ENCODE measurements at places on chromosomes 11 and 22. TPM values are rescaled to one million over a fixed set of nuclear protein-coding genes. Genes with fewer than 3 reads are reported as not detected.

The HTR3B gene
- total RNA-seq: not detected

The OR52I2 gene
- not detected for total RNA-seq

The NAALADL1 gene
- total RNA-seq: 34.1 TPM

The SMTNL1 gene
- total RNA-seq: not detected

The DKK3 gene
- 8.1 TPM for total RNA-seq

The RAC2 gene
- 22.6 TPM for total RNA-seq

The KRTAP5-10 gene
- 0.58 TPM for total RNA-seq

The MOV10L1 gene
- total RNA-seq: not detected

The TSGA10IP gene
- not detected for total RNA-seq

The RFPL2 gene
- not detected for total RNA-seq

The BATF2 gene
- 17.6 TPM for total RNA-seq

The MEI1 gene
- 1.9 TPM for total RNA-seq

The CCDC188 gene
- total RNA-seq: 1.5 TPM

The RAB3IL1 gene
- total RNA-seq: 7.0 TPM

The CRYBA4 gene
- total RNA-seq: not detected

DNA sequence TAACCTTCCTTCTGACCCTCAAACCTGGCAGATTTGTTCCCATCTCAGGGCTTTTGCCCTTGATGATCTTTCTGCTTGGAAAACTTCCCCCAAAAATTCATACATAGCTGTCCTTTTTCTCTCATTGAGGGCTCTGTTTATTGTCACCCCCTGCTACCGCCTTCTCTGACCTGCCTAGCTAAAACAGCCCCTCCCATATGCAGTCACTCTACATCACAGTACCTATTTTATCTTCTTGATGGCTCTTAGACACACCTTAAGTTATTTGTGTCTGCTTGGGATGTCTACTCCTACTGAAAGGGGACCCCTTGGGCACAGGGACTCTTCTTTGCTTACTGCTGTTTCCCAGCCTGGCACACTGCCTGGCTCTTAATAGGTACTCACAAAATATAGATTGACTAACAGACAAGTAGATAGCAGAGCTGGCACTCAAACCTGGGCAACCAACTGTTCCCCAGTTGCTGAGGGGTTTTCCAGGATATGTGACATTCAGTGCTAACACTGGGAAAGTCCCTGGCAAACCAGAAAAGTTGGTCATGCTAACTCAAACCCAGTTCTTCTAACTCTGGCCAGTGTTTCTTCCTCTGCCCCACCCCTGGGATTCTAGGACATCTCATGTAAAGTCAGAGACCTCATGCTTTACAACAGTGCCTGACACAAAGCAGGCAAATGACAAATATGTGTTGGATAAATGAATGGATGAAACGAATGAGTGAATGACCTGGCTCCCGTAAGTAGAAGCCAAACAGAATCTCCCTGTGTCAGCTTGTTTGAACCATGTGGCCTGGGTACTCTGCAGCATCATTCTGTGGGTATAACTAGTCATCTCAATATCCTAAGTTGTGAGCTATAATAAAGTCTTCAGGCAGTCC lies 19.8 kb upstream of the FJX1 start:
- DNase-seq: no peak

GRCh38 chr11:33734441-33735270 lies 1.6 kb downstream of the CD59 start:
- peak; percentile 45 for DNase-seq

DNA sequence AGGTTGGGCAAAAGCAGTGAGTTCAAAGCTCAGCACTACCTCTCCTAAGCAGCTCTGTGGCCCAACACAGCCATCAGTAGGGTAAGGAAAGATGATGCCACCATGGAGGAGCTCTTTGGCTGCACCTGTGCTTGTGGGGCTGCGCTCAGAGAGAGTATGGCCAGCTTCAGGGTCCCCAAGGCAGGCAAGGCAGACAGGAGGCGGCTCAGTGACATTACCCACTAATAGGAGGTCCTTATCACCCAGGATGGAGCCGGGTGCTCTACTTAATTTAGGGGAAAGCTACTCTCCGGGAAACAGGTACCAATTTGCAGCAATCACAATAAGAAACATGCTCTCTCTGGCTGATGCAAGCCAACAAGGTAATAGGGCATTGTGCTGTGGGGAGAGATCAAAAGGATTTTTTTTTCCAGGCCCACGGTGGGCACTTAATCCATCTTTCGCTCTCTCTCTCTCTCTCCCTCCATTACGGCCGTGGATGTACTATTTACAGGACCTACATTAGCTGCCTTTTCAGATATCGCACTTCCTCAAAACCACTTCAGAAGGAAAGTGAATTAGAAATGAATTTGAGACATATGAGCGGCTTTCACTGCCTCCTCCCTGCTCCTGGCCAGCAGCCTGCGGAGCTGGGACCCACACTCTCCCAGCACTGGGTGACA lies 446.3 kb downstream of the SOX6 start:
- no peak for DNase-seq

DNA sequence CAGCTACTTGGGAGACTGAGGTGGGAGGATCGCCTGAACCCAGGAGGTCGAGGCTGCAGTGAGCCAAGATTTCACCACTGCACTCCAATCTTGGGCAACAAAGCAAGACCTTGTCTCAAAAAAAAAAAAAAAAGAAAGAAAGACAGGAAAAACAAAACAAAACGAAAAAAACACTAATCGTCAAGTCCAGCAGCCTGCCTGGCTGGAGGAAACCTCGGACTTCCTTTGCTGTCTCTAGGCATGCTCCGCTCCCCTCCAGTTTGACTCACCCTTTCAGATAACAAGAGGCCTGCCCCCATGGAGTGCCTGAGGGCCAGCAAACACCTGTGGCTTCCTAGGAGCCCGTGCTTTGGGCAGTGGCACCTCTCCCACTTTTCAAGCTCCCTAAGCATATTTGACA lies 28.8 kb upstream of the CHKA start:
- peak; percentile 58 for DNase-seq

DNA sequence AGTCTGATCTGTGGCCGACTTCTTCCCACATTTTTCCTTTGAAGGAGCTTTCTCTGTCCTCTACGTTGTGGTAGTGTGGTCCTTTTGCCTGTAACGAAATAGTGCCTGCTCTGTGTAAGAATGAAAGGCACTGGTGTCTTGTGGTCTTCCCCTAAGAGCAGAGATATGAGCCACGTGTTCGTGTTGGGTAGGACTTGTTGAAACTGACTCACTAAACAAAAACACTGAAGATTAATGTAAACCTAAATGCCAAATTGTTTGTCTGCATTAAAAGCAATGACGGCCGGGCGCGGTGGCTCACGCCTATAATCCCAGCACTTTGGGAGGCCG lies 10.1 kb upstream of the RPS3 start:
- no peak for DNase-seq

DNA sequence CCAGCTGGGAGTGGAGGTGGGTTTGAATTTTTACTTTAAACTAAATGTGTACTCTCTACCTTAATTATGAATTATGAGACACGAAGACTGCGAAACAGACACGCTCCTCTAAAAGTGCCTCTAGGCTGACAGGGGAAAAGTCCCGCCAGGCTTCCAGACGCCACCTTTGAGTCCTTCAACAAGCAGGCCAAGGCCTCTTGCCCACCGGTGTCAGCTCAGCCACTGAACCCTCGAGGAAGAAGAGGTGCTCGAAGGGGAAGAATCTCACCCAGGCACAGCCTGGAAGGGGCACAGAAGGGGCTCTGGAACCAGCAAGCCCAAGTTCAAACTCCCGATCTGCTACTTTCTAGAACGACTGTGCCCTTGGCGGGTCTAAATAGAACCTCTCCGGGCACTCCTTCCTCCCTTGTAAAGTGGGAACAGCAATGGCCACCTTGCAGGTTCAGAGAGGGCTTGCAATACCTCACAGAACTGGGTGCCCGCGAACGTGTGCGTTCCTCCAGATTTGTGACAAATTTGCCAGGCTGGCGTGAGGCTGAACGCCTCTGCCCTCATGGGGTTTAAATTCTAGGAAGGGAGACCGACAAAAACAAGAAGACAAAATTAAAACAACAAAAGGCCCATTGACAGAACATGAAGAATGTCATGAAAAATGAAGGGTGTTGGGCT lies 158.5 kb upstream of the GRK3 start:
- DNase-seq: no peak

DNA sequence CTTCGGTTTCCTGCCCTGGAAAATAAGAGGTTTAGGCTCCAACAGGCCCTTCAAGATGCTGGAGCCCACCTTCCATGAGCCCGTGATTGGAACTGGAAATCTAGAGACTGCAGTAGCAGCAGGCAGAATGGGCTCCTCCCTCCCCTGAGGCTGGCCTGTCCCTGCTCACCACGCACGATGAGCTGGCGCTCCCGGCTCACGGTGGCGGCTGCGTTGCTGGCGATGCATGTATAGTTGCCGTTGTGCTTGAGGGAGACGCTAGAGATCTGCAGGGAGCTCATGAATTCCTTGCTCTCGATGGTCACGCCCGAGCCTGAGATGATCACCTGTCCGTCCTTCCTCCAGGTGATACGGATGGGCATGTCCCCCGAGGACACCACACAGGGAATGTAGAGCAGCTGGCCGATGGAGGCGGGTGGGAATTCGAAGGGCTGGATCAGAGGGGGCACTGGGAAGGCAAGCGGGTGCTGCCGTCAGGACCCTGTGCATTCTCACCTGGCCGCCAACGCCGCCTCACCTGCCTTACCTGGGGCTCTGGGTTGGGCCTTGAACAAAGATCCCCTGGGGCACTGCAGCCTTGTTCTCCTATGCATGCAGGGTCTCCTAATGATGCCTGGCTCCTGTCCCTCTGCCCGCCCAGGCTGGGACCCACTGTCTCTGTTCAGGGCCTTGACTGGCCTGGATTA lies 177.8 kb downstream of the CEP164 start:
- DNase-seq: no peak

DNA sequence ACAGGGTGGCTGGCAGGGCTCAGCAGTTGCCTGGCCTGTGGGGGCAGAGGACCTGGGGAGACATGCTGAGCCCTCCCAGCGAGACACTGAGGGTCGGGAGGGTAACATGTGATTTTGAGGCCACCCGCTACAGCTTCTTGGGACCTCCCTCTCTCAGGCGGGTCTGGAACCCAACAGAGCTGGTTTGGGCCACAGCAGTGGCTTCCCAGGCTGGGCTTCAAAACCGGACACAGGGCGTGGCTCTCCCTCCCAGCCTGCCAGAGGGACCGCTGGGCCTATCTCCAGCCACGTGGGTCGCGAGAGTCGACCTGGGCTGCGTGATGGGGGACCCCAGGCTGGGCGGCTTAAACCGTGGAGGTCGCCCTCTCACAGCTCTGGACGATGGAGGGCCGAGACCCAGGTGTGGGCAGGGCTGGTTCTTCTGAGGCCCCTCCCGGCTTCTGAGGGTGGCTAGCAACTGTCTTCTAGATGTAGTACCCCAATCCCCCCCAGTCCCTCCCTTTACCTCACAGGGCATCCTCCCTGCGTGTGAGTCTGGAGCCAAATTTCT lies 91.7 kb downstream of the KCNQ1 start:
- DNase-seq: no peak

DNA sequence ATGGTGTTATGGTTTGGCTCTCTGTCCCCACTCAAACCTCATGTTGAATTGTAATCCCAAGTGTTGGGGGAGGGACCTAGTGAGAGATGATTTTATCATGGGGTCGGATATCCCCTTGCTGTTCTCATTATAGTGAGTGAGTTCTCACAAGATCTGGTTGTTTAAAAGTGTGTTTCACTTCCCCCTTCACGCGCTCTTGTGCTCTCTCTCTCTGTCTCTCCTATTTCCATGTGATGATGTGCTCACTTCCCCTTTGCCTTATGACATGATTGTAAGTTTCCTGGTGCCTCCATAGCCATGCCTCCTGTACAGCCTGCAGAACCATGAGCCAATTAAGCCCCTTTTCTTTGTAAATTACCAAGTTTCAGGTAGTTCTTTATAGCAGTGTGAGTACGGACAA lies 765.1 kb downstream of the KCNA4 start:
- DNase-seq: no peak

GRCh38 chr11:96317571-96317970 lies 25.4 kb downstream of the MAML2 start:
- no peak for DNase-seq

GRCh38 chr11:65857853-65858680 lies at the start of gene CFL1:
TSS of gene CFL1 (minus strand) at chr11:65858180. CDS start at chr11:65858099, 81 bp downstream.
- DNase-seq: peak; percentile 98

- no peak for DNase-seq
Measured at GRCh38 chr11:41788177-41788576, 328.7 kb upstream of the LRRC4C start.

- DNase-seq: no peak
Measured at GRCh38 chr11:118129471-118130172, 23.0 kb downstream of the SCN4B start.

GRCh38 chr11:64235437-64236161 lies 1.2 kb downstream of the VEGFB start:
- DNase-seq: peak; percentile 26

DNA sequence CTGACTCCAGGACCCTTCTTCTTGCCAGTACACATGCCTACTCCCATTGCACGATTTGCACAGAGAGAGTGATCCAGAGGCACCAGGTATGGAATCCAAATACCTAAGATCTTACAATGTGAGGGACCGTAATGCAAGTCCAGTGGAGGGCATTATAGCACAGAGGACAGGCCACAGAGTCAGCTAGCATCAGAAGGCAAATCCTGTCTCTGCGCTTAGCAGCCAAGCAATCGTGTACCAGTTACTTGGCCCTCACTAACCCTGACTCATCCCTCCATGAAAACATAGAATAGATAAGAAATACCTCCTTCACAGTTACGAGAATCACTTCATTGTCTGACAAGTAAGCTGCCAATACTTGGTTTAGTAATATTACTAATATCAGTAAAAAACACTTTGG lies 69.7 kb upstream of the SLC6A5 start:
- DNase-seq: no peak

DNA sequence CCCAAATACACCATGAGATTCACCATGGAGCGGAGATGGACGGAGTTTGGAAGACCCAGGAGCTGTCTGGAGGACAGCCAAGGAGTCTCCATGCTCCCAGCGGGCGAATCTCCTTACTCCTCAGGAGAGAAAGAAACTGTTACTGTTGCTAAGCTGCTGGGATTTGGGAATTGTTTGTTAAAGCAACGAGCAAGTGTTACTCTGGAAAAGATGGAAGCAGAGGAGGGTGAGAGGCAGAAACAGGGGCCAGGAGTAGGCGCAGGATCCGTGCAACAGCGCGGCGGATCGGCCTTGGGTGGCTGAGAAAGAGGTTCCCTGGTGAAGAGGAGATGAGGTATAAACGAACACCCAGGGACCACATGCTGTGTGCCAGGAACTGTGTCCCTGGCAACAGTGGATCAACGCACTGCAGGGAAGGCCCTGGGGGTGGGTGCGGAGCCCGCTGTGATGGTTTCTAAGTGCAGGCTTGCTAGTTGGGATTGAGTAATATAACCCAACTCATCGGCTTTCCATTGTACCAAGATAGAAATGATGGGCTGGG lies 1436.4 kb downstream of the BRD1 start:
- DNase-seq: no peak

DNA sequence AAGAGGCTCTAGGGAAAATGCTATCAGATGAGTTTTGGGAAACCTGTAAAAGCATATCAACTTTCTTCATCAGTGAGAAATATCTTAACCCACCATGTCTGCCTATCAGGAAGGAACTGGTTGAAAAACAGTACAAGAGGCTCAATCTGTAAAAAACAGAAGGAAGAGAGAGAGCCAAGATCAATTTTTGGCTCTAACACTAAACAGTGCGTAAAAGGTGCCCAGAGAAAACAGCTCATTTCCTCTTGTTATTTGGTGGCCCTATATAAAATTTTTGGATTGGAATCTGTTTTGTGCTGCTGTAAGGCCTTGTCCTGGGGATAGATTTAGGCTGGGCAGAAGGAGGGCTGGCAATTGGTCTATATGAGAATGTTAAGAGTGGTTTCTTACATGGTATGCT lies 12.1 kb downstream of the MS4A2 start:
- DNase-seq: no peak

- DNase-seq: no peak
Measured at GRCh38 chr11:86741839-86742805, 58.2 kb upstream of the PRSS23 start.

- DNase-seq: no peak
Measured at GRCh38 chr11:19953336-19953735, 206.9 kb downstream of the DBX1 start.
